ENCODE measurements at places on chromosomes 3 and 15.

GRCh38 chr15:78715930-78716329 lies 74.9 kb upstream of the CHRNB4 start:
- DNase-seq: no peak

DNA sequence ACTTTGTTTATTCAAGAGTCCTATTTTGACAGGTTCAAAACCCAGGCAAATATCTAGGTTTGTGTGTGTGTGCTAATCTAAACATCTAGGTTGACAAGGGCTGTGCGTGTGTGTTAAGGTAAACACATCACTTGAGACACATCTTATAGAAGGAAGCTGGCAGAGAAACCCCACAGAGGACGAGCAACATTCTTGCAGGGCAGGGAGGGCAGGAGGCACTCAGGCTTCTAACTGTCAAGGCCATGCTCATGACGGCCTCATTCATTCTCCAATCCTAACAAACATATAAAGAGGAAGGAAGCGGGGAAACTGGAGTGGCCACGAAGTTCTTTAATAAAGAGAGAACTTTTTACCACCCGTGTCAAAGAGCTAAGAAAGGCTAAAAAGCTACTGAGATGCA lies 43.4 kb downstream of the SLCO2A1 start:
- no peak for DNase-seq

- no peak for DNase-seq
Observed at GRCh38 chr3:16468336-16469098, 45.0 kb downstream of the RFTN1 start.

DNA sequence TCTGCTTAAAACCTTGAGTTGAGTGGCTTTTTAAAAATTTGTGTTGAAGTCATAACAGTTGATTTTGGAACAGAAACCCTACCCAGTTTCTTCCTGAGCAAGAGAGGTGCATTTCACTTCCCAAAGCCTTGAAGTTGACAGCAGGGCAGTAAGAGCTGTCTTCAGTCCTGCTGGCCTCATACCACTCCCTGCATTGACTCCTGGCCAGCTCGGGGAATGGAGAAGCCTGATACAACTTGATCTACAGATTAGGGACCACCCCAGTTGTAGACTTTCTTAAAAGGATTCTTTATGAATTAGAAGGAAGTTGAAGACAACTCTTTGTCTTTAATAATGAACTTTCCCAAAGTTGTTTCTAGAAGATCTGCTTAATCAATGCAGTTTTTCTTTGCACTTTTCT lies 90.6 kb upstream of the FLNB start:
- no peak for DNase-seq

- no peak for DNase-seq
Observed at GRCh38 chr15:63987796-63988378, 58.4 kb downstream of the DAPK2 start.

GRCh38 chr3:188472336-188472735 lies 318.4 kb downstream of the LPP start:
- no peak for DNase-seq

- DNase-seq: no peak
Observed at GRCh38 chr15:65130941-65131340, 2.7 kb downstream of the PDCD7 start.

DNA sequence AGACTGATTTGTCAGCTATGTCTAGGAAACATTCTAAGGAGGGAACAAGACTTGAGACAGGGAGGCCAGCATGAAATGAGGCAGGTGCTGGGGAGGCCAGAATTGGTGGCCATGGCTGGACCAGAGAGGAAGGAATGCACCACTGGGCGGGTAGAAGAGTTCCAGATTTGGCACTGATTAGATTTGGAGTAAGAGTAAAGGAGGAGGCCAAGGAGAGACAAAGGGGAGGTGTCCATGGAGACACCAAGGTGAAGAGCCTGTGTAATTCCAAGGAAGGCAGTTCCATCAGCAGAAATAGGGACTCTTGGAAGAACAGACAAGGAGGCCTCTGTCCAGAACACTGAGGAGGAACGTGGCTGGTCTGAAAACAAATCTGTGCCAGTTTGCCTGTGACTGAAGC lies 1.8 kb downstream of the ARNT2 start:
- no peak for DNase-seq

GRCh38 chr3:153244961-153245360 lies 82.9 kb downstream of the RAP2B start:
- DNase-seq: no peak

DNA sequence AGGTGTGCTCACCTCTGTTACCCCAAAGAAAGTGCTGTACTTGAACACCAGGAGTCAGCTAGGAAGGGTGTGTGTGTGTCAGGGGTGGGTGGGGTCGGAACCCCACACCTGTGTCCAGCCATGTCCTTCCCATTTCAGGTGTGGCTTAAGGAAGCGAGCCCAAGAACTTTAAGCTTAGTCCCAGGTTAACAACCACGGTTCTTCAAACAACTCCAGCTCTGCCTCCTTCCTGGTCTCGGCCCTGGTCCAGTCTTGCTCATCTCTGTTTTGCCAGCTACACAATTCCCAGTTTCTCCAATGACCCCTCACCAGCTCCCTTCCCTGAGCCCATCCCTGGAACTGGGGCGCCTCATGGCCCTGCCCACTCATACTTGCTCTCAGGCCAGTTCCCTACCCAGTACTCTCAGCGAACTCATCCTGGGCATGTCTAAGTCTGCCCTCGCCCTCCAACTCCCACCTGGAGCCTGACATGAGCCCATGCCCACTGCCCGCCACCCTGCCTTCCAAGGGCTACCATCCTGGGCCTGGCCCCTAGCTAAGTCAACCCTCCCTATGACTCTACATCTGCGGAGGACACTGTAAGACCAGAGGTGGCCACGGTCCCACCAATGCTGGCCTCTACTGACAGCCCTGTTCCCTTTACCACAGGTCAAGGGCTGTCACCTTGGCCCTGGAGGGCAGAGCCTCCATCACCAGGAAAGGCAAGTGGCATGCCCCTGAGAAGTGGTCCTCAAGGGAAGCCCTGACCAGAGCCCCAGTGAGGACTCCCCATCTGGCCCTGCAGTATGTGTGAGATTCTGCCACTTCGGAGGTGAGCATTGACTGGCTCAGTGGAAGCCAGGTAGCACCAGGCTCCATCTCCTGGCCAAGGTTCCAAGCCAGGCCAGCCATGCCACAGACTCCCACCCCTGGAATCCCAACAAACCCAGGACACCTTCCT lies 9.2 kb downstream of the POC1A start:
- DNase-seq: no peak

GRCh38 chr3:14431452-14431916 lies 29.1 kb downstream of the SLC6A6 start:
- DNase-seq: no peak

DNA sequence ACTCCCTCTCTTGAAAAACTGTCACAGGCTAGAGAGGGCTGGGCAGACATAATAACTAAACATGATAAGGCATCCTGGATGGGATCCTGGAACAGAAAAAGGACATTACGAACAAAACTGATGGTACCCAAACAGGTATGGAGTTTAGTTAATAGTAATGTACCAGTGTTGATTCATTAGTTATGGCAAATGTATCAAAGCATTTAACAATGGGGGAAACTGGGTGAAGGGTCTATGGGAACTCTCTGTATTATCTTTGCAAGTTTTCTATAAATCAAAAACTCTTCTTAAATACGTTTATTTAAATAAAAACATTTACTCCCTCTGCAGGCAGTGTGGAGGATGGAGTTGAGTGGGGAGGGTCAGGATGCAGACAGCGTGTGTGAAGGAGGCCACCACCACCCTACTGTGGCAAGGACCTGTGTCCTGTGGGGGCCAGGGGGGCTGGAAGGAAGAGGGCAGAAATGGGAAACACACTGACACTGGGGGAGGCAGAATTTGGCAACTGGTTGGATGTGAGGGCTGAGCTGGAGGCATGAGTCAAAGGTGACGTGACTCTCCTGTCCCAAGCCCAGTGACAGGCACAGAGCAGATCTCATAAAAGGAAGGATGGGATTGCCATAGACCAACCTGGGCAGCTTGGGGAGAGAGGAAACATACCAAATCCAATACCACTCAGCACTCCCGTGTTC lies 59.6 kb upstream of the ITGA11 start:
- no peak for DNase-seq

DNA sequence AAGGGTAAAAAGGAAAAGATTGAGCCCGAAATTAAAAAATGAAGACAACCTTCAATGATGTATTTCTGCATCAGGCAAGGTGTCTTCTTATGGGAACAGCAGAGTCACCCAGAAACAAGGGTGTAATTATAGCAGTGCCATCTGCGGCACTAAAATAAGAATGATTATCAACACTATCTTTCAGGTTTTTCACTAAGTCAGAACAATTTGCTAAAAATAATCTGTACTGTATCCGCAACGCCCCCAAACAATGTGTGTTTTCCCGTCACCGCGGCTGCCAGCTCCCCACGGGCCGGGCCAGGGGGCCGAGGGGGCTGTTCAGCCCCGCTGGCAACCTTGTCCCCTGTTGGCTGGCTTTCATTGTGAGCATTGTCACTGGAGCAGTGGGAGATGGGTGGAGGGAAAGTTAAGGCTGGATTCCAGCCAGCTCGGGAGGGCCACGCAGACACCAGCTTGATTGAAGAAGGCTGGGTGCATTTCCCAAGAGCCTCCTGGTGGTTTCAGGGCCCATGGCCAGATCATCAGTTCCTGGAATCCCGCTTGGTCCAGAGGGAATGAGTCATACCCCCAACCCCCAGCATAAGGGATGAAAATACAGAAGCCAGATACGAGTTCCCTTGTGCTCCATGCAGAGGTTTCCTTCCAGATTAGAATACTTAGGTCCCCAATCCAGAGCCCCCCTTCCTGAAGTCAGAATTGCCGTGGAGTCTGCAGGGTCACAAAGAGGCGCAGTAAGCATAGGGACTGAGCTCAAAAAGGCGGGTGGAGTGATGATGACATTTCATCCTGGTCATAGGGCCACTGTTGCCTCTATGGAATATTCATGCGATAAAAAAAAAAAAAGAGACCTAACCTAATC lies 90.2 kb upstream of the KLF13 start:
- no peak for DNase-seq

DNA sequence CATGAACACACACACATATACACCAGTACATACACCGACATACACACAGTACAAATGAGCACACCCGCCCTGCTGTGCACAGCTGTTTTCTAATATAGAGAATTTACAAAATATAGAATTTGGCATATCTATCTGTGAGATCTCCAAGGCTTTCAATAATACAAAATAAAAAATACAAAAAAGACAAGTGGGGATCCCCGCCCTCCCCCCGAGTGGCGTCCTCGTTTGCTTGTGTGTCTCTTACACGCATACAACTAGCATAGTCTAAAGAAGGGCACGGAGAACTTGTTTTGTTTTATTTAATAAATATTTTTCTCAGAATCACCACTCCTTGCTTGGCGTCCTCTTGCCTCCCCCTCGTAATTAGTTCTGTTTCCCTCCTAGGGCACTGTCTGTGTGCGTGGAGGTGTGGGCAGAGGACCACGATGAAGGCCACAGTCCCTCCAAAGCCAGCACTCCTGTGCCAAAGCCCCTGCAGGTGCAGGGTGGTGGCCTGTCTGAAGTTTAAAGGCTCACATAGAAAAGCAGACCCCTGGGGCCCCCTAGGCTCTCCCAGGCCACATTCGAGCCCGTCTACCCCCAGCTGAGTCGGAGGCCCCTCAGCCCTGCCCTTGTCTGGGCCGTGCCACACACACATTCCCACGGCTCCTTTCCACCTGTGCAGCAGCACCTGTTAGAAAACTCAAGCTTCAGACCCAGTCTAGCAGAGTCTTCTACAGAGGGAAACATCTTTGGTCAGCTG lies 82.1 kb downstream of the SEC22A start:
- DNase-seq: no peak

DNA sequence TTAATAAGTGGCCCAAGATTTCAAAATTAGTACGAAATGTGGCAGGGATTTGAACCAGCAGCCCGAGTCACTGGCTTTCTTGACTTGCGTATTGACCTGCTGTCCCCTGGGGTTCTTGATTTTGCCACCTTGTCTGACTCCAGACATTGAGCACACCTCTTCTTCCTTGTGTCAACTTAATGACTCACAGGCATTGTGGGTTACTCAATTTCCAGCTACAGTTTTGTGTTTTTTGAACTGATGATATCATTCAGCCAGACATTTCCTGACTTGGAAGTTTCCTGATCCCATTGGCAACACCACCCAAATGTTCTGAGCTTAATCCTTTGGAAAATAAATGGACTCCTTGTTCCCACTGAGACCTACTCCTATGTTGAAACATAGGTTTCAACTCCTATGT lies 64.2 kb downstream of the MOBP start:
- DNase-seq: no peak

GRCh38 chr3:129418041-129418973 lies 10.1 kb downstream of the EFCAB12 start:
- no peak for DNase-seq

GRCh38 chr15:92101708-92102394 lies 248.3 kb downstream of the SLCO3A1 start:
- no peak for DNase-seq

DNA sequence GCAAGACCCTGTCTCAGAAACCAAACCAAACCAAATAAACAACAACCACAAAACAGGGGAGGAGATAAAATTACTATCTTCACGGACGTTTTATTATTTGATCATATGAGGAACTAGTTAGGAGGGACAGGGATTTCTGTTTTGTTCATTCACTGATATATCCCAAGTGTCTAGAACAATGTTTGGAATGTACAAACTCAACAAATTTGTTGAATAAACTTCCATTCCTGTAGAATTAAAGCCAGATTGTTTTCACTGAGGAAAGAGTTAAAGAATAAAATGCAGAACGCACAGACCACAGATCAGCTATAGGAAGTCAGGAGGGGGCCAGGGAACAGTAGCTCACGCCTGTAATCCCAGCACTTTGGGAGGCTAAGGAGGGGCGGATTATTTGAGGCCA lies 6.5 kb upstream of the STRC start:
- no peak for DNase-seq

- no peak for DNase-seq
Observed at GRCh38 chr3:111590143-111590491, 5.0 kb downstream of the ZBED2 start.

GRCh38 chr3:171189394-171190080 lies 163.0 kb upstream of the SLC2A2 start:
- no peak for DNase-seq

GRCh38 chr15:77869021-77869895 lies 208.3 kb downstream of the TBC1D2B start:
- DNase-seq: no peak

GRCh38 chr3:140521751-140522445 lies 156.0 kb upstream of the TRIM42 start:
- no peak for DNase-seq

DNA sequence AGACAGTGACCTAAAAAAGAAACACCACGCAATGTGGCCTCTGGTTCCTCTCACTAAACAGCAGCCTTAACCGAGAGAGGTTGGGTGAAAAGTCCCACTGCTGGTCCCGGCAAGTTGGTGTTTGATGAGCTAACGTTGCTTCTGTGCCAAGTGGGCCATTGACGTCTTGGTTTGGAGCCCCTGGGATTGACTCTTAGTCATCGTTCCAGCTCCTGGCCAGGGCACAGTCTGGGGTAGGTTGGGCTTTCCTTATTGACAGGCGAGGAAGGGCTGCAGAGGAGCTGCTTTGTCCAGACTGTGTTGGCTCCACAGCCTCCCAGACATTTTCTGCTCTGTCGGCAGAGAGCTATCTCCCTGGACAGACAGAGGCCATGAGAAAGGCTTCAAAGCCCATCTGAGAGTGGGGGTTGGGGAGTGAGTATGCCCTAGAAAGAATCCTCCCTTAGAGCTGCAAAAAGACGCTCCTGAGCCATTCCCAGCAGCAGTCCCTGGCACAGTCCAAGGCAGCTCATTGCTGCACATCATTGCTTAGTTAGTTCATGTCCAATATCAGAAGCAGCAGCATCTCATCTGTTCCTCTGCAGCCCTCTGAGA lies 28.6 kb upstream of the C3orf80 start:
- no peak for DNase-seq

- DNase-seq: no peak
Observed at GRCh38 chr3:48560648-48561018, 2.9 kb downstream of the UCN2 start.

GRCh38 chr3:110099711-110100110 lies 762.4 kb upstream of the DPPA4 start:
- no peak for DNase-seq
